Activated T-cell treated with anti-CD3 and anti-CD28 coated beads, Interleukin-2, amount 50 U/mL, for 48 hours (primary cell): ENCODE measurements at places on chromosomes 1 and 21.

DNA sequence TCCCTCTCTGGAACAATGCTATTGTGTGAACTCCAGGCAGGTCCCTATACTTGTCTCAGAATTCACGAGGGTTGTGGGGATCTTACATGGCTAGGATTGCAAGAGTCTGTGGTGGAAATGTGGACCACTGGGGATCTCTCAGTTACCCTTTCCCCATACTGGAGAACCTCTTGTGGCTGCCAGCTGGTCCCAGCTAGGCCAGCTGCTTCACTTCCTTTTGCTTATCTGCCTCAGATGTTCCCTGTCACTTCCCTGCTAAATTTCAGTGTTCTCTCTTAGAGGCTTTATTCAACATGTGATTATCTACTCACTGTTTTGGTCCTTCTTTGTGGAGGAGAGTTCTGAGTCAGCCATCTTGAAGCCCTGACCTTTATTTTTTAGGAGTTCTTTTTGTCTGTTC, 75.9 kb upstream of the SAMD13 start:
- DNase-seq = no peak

- DNase-seq = no peak
Observed at GRCh38 chr1:147664206-147664605, 6.1 kb downstream of the ACP6 start.

DNA sequence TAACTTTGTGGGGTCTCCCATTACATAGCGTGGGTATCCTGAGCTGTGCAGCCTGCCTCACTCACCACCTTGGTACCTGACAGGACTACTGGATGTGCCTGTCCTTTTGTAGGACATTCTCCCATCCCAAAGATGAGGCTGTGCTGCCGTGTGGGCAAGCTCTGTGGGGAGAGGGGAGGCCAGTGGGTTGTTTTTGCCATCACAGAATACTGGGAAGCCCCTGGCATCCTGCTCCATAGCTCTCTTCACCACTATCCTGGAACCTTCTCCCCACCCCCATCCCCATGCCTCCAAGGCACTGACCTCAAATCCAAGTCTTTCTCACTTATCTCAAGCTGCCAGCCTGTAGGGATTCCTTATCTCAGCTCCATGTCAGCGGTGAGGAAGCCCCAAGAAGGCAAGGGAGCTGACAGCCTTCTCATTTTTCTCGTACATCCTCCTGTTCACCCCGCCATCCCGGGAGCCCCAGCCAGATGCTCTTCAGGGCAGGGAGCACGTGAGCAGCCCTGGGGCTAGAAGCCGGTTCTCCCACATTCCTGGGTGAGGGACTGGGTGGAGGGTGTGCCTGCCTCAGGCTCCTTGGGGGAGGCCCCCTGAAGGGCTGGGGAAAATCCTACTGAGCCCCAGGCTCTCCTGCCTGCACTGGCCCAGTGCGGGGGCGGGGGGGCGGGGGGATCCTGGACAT, 2.4 kb upstream of the ELF3 start:
- DNase-seq = no peak

GRCh38 chr1:101175886-101176285, 60.9 kb upstream of the S1PR1 start:
- no peak for DNase-seq

GRCh38 chr1:83920320-83920719, 78.6 kb downstream of the TTLL7 start:
- DNase-seq = no peak

DNA sequence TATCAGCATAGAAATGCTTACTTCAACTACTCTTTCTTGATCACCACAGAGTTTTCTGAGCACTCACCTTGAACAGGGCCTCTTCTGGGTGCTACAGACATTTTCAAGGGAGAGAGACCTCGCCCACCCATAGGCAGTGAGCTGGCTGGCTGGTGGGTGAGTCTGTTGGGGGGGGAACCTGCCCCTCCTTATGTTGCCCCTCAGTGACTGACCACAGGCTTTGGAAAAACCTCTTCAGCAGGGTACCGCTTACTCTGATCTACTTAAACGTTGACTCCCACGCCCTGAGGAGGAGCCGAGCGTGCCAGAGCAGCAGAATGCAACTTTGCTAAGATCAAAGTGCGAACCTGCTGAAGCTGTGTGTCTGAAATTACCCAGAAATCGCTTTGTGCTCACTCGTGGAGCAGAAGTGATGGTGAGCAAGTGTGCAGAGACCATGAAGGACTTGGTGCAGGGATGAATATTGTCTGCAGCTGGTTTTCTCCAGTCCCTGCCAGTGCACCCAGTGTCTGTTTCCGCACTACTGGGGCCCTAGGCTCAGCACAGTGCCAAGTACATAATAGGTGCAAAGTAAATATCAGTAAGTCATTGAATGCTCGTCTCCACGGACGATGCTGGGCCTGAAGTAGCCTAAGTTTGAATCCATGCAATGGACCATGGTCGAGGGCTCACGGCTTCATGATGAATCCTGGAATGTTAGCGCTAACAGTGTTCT, 158.7 kb upstream of the IRF2BP2 start:
- DNase-seq = peak; percentile 74

DNA sequence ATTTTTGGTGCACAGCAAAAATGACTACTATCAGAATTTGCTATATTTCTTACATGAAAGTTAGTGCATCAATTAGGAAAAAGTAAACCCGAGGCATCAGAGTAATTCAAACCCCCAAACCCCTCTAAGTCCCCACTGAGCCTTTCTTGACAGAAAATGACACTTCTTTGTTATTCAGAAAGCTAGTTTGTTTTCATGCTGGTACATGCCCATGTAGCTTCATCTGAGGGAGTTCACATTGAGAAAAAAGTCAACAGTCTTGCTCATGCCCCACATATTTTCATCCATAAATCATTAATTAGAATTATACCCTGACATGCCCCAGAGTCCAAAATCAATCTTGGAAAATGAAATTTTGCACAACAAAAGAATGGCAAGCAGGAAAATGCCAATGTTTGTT, 39.9 kb upstream of the PDC start:
- no peak for DNase-seq
